ENCODE measurements at places on chromosomes 13 and 19.
A peak's percentile ranks its signal among the peaks of the same experiment; 100 is the strongest.

DNA sequence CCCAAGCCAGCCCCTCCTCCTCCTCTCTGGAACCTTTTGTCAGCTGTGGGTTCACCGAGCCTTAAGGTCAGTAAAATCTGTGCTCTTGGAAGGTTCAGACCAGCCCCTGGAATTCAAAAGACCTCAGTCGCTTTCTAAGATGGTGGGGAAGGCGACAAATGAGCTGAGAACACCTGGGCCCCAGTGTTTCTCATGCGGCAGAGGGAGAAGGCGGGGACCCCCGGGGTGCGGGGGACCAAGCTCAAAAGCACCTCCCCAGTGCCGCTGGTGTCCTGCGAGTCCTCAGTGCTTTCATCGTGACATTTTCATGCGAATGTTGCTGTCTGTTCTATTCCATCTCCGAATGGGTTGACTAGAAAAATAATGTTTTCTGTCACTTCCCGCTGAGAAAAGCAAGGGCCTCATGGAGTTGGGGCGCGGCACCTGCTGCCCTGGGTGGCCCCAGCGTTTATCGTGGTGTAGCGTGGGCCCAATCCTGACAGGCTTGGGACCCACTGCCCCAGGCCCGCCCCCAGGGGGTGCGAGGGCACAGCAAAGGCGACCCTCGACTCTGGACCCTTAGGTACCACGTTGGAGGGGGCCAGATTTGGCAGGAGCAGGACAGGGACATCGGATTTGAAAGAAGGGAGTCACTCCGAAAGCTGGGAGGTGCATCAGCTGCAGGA is 751 bp upstream of the NTN5 start:
- no peak for DNase-seq

DNA sequence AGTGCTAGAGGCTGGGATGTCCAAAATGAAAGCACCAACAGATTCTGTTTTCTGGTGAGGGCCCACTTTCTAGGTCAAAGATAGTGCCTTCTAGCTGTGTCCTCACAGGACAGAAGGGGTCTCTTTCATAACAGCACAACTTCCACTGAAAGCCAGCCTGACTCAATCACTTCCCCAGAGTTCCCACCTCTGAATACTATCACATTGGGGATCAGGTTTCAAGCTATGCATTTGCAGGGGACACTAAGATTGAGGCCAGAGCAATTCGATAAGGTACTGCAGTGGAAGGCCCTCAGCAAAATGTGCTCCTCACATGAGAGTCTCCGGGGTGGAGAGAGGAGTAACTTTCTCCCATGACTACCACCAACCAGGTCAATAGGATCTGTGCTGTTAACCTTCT is 1501.5 kb downstream of the EFNB2 start:
- DNase-seq, result no peak

- DNase-seq, result no peak
Observed at GRCh38 chr13:28347456-28348371, 147.2 kb downstream of the FLT1 start.

GRCh38 chr13:99227331-99227900 is 26.8 kb downstream of the UBAC2 start:
- DNase-seq, result no peak

DNA sequence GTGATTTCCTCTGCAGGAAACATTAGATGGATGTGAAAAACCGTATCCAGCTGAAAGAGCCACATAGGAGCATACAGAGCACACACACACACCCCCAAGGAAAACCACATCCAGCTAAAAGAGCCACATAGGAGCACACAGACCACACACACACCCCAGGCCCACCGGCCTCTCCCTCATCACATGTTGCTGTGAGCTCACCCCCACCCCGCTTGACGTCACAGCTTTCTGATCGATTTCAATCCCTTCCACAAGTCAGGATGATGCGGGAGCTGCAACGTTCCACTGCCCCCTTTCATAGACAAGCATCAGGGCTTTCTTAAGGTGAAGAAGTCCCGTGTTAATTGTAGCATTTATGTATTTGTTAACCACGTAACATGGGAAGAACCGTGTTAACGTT is 72.4 kb upstream of the SOX1 start:
- no peak for DNase-seq

- DNase-seq, result no peak
Observed at GRCh38 chr19:50398675-50399367, 14.7 kb downstream of the POLD1 start.

- DNase-seq, result no peak
Observed at GRCh38 chr13:29109987-29110386, 289.8 kb downstream of the MTUS2 start.

DNA sequence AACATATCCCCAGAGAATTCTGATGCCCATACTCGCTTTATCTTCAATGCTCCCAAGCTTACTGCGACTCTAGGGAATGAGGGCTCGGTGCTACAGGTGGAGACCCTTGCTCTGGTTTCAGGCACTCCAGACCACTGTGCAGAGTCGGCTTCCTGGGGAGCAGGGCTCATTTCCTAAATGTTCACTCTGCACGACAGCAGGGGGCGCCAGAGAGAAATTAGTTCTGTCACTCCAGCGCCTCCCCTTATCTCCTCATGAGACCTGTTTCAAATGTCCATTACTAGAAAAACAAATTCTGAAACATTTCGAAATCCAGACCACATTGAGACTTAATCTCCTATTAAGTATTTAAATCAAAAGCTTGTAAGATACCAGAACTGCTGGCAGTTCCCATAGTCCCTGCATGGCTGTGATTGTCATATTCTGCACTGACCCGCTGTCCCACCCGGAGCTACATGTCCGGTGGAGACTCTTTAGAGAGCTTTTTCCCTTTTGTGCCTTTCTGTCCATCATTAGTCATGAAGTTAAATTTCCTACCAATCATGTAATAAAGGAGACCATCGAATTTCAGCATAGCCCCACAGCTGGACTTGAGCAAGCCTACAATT is 22.4 kb downstream of the EPSTI1 start:
- DNase-seq, result peak; percentile 90

DNA sequence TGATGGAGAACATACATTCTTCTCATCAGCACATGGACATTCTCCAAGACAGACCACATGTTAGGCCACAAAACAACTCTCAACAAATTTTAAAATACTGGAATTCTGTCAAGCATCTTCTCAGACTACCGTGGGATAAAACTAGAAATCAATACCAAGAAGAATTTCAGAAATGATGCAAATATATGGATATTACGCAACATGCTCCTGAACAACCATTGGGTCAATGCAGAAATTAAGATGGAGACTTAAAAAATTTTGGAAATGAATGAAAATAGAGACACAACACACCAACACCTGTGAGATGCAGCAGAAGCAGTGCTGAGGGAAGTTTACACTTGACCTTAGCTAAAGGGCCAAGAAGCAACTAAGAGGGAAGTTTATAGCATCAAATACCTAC is 162.8 kb downstream of the CACNA1A start:
- DNase-seq, result no peak

GRCh38 chr13:42612021-42612765 is 38.2 kb downstream of the TNFSF11 start:
- DNase-seq, result no peak

- DNase-seq, result no peak
Observed at GRCh38 chr13:41490371-41491015, 33.1 kb downstream of the RGCC start.

DNA sequence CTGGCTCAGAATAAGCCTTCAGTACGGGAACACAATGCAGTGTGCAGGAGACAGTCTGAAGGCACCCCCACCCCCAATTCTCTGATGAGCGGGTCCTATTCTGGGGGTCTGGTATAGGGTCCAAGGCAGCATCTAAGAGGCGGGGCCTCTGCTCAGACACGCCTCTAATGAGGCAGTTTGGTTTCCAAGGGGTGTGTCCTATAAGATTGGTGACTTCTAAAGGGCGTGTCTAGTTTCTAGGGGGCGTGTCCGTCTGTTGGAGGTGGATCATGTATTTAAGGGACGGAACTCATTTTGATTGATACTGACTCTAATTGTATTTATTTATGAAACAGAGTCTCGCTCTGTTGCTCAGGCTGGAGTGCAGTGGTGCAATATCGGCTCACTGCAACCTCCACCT is 8.7 kb downstream of the FIZ1 start:
- peak; percentile 54 for DNase-seq

Measured in activated CD4-positive, alpha-beta T cell treated with anti-CD3 and anti-CD28 coated beads for 48 hours (primary cell).